Progenitor cell of endocrine pancreas (in vitro differentiated cells): ENCODE measurements at places on chromosomes 3 and 15.

- DNase-seq, result no peak
Measured at GRCh38 chr3:136994772-136995516, 37.2 kb downstream of the IL20RB start.

GRCh38 chr15:94069844-94070243 is 161.5 kb upstream of the MCTP2 start:
- DNase-seq, result no peak

DNA sequence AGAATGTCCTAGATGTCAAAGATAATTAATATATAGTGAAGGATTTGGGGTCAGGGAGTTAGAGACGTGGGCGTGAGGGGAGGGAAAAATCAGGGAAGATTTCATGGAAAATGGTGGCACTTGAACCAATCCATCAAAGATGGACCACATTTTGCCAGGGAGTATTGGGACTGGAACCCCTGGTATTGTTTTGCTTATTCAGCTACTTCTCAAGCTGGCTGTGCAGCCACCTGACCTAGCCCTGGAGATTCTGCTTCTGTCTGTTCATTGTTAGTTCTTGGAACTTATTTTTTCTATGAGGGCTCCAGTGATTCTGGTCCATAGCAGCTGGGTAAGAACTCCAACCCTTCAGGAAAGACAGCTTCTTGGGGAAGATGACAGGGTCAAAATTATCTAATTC is 3.3 kb upstream of the THRB start:
- no peak for DNase-seq

DNA sequence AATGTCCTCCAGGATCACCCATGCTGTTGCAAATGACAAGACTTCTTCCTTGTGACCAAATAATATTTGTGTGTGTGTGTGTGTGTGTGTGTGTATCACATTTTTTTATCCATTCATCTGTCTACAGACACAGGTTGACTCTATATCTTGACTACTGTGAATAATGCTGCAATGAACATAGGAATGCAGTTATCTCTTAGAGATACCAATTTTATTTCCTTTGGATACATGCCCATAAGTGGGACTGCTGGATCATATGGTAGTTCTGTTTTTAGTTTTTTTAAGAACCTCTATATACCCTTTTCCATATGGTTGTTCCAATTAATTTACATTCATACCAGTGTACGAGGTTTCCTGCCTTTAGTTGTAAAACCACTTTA is 41.7 kb downstream of the GPR176 start:
- no peak for DNase-seq

- no peak for DNase-seq
Measured at GRCh38 chr3:195999896-196000295, 82.0 kb downstream of the TFRC start.

DNA sequence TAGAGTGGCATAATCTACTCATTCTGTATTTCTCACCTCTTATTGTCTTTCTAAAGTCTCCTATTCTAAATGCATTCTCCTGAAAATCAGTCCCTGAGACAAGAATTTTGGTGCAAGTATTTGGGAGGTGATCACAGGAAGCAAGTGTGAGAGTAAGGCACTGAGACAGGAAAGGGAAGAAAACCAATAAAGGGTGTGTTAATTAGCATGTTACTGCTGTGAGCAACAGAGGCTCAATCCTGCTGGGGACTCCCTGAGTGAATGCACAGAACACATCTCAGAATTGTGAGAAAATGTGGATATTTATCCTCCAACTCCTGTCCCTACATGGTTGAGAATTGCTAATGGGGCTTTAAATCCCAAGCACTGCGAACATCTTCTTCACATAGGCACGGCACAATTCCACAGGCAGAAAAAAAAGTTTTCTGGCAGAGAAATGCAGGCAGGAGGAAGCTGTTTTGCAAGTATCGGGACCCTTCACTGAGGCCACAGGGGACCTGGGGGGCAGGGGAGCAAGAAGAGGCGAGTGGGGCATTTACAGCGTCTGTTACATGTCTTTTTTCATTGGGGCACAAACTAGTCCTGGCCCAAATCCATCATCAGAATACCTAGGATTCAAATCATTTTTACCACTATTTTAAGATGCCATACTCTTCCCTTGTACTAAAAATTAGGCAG is 27.2 kb upstream of the STT3B start:
- DNase-seq, result no peak

- peak; percentile 65 for DNase-seq
Measured at GRCh38 chr3:58588030-58588614, 10.9 kb upstream of the FAM107A start.

DNA sequence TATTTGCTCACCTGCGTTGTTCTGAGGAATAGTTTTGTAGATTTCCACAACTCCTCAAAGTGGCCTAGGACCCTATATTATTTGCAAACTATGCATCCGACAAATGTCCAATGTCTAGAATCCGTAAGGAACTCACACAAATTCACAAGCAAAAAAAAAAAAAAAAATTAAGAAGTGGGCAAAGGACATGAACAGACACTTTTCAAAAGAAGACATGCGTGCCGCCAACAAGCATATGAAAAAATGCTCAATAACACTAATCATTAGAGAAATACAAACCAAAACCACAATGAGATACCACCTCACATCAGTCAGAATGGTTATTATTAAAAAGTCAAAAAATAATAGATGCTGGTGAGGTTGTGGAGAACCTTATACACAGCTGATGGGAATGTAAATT is 398.5 kb upstream of the PROK2 start:
- DNase-seq, result no peak

DNA sequence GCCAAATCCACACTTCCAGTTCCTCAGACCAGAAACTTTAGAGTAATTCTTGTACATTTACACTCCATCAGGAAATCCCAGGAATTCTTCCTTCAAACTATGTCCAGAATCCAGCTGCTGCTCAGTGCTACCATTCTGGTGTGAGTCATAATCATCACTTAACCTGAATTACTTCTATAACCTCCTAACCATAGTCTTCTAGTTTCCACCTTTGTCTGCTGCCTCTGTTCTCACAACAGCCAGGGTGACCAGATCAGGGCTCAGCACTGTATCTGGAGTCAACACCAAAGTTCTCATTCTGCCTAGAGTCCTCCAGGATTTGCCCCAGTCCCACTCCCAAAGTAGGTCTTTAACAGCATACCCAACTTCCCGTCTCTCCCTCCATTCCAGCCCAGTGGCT is 3.4 kb downstream of the CLDND1 start:
- no peak for DNase-seq

DNA sequence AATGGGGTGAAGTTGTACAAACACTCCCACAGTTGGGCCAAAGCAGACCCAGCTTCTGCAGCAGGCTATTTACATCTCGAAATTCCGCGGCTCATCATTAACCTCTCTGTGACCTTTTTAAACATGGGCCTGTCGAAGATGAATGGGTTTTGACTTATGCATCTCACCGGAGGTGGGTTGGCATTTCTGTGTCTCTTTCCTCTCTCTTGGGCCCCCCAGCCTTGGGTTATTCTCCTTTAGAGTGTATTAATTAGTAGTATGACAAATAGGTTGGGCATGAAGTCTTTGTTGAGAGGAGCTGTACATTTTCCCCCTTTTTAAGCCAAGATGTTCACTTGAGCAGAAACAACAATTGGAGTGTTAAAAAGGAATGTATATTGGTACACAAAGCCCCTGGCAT is 9.8 kb downstream of the SMAD6 start:
- DNase-seq, result no peak

DNA sequence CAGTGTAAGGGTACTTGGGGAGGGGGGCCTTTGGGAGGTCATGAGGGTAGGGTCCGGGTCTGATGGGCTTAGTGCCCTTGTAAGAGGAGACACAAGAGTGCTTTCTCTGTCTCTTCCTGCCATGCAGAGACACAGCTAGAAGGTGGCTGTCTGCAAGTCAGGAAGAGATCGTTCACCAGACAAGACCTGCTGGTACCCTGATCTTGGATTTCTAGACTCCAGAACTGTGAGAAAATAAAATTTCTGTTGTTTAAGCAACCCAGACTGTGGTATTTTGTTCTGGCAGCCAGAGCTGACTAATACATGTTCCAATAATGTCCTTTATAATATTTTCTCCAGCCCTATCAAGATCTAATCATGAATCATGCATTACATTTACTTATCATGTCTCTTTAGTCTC is 130.0 kb upstream of the VEPH1 start:
- no peak for DNase-seq

DNA sequence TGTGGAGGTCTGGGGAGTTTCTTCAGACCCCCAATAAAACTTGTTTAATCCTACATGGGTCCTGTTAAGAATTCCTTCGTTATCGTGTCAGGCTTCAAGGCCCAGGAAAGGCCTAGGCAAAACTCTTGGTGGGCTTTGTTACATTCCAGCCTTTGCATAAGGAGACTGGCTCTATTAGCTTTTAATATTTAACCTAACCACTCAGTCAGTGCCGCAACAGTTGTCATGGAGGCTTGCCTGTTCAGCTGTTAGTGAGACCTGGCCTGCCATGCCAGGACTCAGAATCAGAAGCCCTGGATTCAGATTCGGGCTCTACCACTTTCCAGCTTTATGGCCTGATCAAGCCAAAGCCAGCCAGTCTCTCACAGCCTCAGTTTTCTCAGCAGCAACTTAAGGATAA is 19.6 kb downstream of the EIF1B start:
- no peak for DNase-seq

DNA sequence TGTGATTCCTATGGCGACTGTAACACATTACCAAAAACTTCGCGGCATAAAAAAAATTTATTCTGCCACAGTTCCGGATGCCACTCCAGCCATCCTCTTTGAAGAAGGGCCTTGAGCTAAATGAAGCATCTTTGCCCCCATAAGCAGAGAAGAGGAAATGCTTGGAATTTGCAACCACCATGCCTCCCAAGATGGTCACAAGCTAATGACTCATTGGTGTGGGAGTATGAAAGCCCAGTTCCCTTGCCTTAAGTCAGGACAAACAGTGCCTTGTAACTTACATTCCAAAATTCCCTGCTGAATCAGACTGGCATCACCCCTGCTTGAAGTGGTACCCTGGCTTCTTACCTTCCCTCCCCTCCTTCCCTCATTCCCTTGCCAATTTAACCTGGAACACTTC is 1077.4 kb downstream of the EPHA3 start:
- DNase-seq, result no peak

DNA sequence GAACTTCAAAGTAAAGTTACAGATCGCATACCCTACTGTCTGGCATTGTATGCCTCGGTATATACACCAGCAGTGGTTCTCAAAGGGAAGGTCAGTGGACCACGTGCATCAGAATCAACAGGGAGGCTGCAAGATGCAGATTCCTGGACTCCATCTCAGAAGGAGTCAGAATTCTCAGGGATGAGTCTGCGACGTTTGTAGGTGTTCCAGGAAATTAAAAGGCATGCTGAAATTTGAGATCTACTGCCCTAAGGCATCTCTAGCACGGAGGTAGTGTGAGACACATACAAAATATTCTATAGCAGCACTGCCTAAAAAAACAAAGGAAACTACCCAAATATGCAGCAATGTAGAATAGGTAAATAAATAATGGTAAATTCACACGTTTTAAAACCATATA is 136.8 kb upstream of the BNIP2 start:
- DNase-seq, result no peak

DNA sequence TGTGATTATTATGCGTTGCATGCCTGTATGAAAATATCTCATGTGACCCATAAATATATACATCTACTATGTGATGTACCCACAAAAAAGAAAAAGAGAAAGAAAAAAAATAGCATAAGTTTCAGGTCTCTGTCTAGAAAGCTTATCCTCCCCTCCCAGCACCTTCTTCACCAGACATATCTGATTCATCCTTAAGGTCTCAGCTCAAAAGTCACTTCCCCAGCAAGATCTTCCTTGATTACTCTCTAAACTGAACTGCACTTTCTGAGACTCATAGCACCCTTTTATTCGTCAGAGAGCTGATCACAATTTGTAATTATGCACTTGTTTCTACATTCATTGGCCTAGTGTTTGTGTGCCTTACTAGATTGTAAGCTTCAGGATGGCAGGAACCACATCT is 11.1 kb upstream of the PTPN9 start:
- no peak for DNase-seq

- DNase-seq, result no peak
Measured at GRCh38 chr3:9100513-9100894, 137.2 kb upstream of the RAD18 start.

GRCh38 chr3:187343670-187344069 is 24.5 kb upstream of the RTP4 start:
- no peak for DNase-seq

GRCh38 chr3:172698631-172699030 is 12.2 kb downstream of the NCEH1 start:
- DNase-seq, result no peak

GRCh38 chr3:104977719-104978118 is 389.0 kb upstream of the ALCAM start:
- DNase-seq, result no peak

DNA sequence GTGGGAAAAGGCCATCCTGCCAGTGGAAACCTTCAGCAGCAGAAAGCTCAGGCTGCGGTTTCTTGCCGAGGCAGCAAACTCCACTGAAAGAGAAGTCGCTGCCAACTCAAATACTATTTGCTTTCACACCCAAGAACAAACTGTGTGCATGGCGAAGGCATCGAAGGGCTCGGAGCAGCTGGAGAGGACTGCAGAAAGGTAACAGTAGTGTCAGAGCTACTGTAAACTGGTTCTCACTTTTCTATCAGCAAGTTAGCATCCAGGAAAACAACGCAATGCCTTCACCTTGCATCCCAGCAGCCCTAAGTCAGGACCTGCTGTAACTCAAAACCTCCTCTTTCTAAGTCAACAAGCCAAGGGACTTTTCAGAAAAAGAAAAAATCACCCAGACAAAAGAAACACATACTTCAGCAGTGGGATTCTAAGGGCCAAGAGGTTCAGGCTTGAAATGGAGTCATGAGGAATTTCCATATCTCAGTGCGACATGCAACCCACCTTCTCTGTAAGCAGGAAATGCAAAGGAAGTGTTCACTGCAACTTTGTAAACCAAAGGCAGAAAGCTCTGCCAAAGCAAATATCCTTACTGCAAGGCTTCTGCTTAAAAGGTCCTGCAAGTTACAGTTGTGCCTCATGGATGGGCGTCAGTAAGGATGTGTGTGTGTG is 193.5 kb downstream of the FOXP1 start:
- DNase-seq, result no peak

DNA sequence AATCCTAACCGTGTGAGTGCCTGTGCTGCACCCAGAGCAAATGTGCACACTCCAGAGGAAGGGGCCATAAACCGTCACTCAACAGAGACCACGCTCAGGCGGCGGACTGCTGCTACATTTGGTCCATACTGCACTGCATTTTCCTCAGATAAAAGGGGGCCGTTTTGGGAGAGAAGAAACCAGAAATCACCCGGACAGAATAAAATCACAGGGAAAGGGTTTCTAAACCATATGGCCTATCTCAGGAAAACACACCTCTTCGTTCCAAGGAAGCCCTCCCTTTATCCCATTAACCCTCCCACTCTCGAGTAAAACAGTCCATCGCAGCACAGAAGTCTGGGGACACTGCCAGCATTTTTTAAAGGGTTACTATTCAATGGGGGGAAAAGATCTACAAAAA is 7.6 kb downstream of the IL17RD start:
- no peak for DNase-seq

- DNase-seq, result no peak
Measured at GRCh38 chr15:78148392-78149067, 632 bp upstream of the IDH3A start.

GRCh38 chr3:48015431-48016180 is 610 bp downstream of the MAP4 start:
- DNase-seq, result no peak
